ENCODE measurements at places on chromosomes 4 and X.

- DNase-seq: no peak
These were observed 184.1 kb downstream of the IL1RAPL2 start for GRCh38 chrX:104749951-104750610.

GRCh38 chr4:22339491-22339890 is 176.4 kb downstream of the ADGRA3 start:
- no peak for DNase-seq

GRCh38 chr4:32775049-32775448 is 2054.9 kb downstream of the PCDH7 start:
- DNase-seq: no peak

DNA sequence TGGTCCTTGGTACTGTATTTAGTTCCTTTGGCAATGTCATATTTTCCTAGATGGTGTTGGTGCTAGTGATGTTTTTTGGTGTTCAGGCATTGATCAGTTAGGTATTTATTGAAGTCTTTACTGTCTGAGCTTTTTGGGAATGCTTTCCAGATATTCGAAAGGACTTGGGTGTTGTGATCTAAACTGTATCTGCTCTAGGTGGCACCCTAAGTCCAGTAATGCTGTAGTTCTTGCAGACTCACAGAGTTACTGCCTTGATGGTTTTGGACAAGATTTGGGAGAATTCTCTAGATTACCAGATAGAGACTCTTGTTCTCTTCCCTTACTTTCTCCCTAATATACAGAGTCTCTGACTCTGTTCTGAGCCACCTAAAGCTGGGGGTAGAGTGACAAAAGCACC is 513.6 kb upstream of the PITX2 start:
- no peak for DNase-seq

DNA sequence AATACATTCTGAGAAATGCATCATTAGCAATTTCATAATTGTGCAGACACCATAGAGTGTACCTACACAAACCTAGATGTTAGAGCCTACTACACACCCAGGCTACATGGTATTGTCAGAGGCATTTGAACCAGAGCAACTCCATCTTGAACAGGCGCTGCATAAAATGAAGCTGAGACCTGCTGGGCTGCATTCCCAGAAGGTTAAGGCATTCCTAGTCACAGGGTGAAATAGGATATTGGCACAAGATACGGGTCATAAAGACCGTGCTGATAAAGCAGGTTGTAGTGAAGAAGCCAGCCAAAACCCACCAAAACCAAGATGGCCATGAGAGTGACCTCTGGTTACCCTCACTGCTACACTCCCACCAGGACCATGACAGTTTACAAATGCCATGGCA is 116.4 kb downstream of the LARP7 start:
- DNase-seq: no peak

- DNase-seq: no peak
These were observed 71.3 kb upstream of the ANKRD50 start for GRCh38 chr4:124783847-124784246.

DNA sequence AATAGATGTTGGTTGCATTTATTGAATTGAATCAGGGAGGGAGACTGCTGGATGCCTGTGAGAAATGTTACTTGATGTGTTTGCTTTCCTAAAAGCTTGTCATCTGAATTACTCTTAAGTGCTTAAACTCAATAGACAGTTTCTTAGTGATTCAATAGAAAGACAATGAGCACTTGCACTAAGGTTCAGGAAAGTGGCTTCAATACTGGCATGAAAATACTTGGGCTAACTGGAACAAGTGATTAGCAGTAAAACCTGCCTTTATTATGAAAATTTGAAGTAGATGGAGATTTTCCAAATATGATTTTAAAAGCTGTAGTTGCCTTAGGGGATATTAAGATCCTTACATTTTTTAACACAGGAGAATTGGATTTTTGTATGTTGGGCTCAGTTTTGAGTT is 123.3 kb downstream of the RNF150 start:
- no peak for DNase-seq

DNA sequence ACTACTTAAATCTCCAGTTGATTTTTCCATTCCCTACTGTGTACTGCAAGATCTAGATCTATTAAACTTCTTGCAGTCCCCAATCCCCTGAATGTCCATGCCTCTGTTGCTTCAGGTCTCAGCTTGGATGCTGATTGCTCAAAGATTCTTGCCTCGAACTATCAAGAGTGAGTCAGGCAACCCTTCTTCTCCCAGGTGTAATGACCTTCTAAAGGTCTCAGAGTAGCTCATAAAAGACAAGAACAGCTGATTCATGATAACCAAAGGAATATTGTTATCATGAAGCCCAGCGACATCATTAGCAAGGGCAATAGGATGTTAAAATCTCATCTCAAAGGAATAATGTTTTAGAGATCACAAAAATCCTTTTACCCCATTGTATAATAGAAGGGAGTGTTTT is 6.8 kb upstream of the FABP2 start:
- DNase-seq: no peak

DNA sequence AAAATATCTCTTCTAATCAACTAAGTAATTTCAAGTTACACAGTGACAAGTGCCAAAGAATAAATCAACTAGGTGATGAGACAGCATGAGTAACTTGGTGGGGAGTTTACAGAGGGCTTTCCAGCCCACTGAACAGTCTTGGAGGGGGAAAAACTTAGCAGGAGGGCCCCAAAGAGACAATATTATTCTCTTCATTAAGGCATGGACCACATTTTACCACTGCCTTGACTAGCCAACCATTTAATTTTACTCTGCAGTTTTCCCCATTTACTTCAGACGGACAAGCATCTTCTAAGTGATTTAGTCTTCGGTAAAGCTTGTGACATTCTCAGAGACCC is 25.3 kb upstream of the GATB start:
- no peak for DNase-seq

- no peak for DNase-seq
These were observed 318.3 kb upstream of the SLC7A11 start for GRCh38 chr4:138560448-138560847.

GRCh38 chrX:19867411-19867732 is 20.0 kb downstream of the SH3KBP1 start:
- no peak for DNase-seq

All from AG08396 (cell line).